ENCODE measurements at places on chromosomes 7 and 10.

GRCh38 chr7:134279898-134280297 is 36.8 kb downstream of the SLC35B4 start:
- no peak for DNase-seq

DNA sequence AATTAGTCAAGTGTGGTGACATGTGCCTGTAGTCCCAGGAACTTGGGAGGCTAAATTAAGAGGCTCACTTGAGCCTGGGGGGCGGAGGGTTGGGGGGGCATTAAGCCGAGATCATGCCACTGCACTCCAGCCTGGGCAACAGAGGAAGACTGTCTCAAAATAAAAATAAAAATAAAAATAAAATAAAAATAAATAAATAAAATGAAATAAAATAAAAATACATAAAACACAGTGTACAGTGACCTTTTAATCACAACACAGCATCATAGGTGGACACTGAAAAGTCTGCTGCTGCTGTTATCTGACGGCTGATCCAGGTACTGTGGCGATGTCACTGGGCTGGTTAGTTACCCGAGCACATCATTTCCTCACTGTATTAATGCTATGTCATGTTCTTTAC is 27.1 kb downstream of the LARP4B start:
- DNase-seq: no peak

GRCh38 chr10:132668048-132668394 is 117.9 kb downstream of the NKX6-2 start:
- DNase-seq: no peak

DNA sequence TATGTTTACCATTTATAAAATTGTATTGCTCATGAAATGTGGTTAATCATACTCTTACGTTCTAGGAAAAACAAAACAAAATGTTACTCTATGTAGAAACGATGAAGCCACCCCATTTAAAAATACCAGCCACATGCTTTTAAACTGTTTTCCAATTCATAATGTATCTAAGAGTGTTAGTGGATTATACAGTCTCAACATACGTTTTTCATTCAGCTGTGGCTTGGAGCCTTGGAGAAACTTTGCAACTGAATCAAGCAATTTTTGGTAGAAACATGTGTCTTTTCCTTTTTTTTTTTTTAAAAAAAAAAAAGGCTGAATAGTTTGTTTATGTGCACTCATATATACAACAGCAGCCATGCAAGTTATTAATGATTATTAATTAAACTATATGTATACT is 378.0 kb upstream of the SEMA3D start:
- DNase-seq: no peak

- no peak for DNase-seq
These were observed 190.0 kb upstream of the POT1 start for GRCh38 chr7:125119559-125120115.

- no peak for DNase-seq
These were observed 17.7 kb upstream of the NODAL start for GRCh38 chr10:70459061-70459773.

DNA sequence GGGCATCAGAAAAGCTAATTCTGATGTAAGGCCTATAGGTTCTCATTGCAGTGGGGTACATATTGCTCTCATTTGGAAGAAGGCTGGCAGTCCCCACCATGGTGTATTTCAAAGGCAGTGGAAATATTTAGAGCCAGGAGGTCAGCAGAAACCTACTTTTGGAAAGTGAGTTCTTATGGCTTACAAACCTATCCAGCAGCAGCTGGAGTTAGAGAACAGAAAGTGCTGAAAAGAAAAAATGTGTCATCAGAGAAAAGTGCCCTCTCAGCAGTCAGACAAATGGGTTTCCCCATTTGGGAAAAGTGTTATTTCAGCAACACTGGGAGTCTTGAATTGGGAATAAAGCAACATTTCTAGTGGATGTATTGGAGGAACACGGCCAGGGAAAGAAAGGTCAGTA is 105.7 kb upstream of the IGFBP3 start:
- DNase-seq: no peak

DNA sequence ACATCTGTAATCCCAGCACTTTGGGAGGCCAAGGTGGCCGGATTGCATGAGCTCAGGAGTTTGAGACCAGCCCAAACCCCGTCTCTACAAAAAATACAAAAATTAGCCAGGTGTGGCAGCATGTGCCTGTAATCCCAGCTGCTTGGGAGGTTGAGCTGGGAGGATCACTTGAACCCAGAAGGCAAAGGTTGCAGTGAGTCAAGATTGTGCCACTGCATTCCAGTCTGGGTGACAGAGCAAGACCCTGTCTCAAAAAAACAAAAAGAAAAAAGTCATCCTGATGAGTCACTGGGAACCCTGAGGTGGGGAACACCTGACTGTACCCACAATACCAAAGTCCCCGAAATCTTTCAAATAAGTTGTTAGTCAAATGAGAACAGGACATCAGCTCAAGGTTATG is 80.0 kb downstream of the NEBL start:
- no peak for DNase-seq

GRCh38 chr7:47852330-47853245 is 95.7 kb downstream of the PKD1L1 start:
- no peak for DNase-seq
